Lung (tissue), 17 donors: ENCODE measurements at places on chromosomes 4 and X. TPM values are rescaled to one million over a fixed set of nuclear protein-coding genes. Genes with fewer than 3 reads are reported as not detected.
A peak's percentile ranks its signal among the peaks of the same experiment; 100 is the strongest.

The CLTRN gene
- 3.6 TPM for total RNA-seq

DNA sequence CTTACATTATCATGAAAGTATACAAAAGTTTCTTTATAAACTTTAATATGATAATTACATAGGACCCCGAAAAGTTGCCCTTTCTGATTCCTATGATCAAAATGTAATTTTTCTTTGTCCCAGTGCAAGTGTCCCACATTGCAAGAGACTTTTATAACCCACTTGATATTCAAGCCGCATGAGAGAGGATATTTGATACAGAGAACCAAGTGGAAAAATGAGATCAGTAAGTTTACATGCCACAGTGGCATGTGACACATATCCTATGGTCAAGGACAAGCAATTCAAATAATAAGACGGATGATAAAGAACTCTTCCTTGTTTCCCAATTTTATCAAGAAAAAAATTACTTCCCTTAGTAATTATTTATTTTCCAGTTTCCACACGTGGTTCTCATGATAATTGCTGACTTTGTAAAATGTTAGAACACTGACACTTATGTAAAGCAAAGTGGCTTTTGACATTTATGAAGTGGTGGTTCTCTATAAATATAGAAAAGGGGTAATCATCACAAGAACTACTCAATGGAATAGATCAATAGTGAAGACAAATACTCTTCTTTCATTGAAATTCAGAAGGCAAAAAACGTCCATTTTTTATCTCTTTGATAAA lies 273.7 kb upstream of the NOCT start:
- no peak for DNase-seq

DNA sequence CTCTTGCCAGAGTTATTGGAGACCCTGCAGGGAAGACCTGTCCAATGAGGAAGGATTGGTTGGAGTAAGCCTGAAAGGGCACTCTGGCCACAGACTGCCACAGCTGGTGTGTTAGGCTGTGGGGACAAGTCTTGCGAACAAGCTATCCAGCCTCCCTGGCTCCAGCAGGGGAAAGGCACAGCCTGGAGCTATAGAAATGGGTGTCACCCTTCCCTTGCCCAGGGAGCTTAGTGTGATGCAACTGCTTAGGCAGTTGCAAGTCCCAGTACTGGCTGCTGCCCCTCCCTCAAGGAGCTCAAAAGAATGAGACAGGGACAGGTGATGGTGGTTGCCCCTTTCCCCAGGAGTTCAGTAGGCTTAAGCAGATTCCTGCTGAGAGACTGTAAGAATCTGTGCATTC lies 165.7 kb upstream of the CT83 start:
- DNase-seq, result no peak

The PGAM4 gene
- not detected for total RNA-seq

GRCh38 chr4:41425650-41426049 lies 112.3 kb upstream of the LIMCH1 start:
- DNase-seq, result no peak

DNA sequence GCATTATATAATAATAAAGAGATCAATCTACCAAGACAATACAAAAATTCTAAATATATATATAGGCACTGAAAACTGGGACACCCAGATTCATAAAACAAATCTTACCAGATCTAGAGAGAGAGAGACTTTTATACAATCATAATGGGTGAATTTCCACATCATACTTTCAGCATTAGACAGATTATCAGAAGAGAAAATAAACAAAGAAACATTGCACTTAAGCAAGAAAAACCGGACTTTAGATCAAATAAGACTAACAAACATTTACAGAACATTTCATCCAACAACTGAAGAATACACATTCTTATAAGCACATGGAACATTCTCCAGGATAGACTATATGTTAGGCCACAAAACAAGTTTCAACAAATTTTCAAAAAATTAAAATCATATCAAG lies 245.1 kb downstream of the INPP4B start:
- no peak for DNase-seq

DNA sequence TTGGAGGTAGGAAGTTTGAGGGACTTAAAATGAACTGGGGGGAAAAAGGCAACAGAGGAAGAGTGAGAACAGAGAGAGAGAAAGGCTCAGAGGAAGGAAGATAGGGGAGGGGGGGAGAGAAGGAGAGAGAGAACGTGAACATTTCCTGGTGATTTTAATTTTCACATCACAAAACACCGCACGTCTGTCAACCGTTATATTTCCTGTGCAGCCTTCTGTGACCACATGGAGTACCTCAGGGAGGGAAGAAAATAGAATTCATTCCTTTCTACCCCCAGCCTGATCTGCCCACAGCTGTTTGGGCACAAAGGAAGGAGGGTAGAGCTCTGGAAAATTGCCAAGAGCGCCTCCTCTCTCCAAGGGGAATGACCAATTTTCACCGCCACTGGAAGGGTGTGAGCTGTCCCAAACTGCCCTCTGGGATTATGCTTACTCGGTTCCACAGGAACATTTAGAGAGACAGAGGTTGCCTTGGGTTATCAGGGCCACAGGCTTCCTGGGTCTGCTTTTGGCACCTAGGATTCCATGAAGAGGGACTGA lies 135.7 kb upstream of the MAMLD1 start:
- DNase-seq, result no peak

DNA sequence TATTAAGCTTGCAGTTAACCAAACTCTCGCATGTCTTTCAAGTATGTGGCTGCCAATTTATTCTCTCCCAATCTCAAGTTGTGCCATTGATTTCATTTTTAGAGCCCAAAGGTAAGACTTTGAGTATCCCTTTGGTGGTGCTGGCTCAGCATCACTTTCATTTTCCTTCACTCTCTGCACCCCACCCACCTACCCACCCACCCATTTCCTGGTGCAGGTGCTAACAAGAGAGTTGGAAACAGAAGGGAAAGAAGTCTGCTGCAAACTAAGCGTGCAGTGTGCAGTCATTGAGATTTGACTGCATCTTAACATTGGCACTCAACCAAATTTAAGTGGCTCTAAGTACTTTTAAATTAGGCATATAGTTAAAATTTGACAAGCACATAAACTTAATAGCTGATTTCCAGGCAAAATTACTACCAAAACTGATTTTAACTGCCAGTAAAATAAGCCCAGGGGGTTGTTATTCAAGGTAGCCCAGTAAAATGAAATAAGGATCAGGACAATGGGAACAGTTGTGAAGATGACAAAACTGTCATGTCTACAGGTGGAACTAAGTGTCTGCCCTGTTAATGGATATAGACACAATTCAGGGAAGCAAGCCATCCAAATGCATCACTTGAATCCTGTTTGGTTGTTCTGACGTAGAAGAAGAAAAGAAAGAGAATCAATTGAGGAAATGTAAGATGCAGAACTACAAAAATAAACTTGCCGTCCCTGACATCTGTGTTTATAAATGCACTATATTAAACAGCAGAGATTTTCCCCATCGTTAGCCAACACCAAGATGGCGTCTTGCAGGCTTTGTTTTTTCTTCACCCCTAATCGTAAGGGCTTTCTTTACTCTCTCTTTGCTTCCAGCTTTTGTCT lies 184.2 kb downstream of the KDR start:
- DNase-seq, result peak; percentile 50

DNA sequence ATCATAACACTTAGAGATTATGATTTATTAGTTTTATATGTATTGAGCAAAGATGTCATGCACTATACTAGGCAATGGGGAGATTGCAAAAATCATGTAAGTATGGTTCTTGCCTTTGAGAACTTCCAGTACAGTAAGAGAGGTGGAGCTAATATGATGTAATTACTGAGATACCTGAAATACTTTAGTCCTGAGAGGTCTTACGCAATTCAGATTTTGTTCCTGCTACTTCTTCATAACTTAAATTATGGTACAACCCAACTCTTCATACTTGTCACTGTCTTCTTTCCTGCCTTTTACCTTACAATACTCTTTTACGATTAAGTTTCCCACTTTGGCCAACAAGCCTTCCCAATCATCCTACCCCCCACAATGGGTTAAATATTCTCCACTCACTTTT lies 564.2 kb upstream of the PITX2 start:
- no peak for DNase-seq

GRCh38 chr4:148196164-148196563 lies 246.1 kb downstream of the NR3C2 start:
- no peak for DNase-seq

DNA sequence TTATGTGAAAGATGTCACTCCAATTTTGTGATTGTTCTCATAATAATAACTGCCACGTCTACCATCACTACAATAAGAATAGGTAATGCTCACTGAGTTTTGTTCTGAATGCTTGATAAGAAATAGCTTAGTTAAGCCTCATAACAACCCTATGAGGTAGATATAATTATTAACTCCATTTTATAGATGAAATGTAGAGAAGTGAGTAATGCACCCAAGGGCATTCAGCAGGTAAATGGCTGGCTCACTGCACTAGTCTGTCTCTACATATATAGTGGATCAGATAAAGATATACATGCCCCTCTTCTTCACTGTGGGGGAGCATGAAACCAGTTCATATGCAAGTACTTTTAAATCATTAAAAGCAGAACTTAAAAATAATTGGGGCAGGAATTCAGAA lies 65.8 kb upstream of the SLC4A4 start:
- DNase-seq, result no peak

GRCh38 chr4:18398661-18399060 lies 377.1 kb upstream of the LCORL start:
- no peak for DNase-seq

GRCh38 chr4:144355811-144356757 lies 215.6 kb upstream of the GYPA start:
- peak; percentile 93 for DNase-seq

DNA sequence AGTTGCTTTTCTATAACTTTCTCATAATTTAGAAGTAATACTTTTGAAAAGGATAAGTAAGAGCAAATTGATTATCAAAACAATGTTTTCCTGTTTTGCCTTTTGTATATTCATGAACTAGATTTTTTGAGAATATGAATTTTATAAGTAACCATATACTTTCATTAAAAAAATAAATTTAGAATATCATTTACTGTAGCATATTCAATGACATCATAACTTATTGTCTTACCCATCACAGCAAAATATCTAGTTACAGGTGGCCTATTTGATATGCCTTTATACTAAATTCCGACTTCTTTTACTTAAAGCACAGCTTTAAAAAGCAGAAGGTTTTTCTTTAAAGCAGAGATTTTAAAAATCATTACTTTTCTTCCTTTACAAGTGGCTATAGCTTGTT lies 20.1 kb downstream of the BLTP1 start:
- DNase-seq, result no peak

GRCh38 chr4:8350841-8351461 lies 81.4 kb downstream of the HTRA3 start:
- DNase-seq, result no peak
